Stimulated activated CD4-positive, alpha-beta T cell treated with anti-CD3 and anti-CD28 coated beads, Interleukin-1b, Interleukin-23, amount 100 ng/mL, for 1 hour (primary cell): ENCODE measurements at places on chromosomes 5 and 9.

- no peak for DNase-seq
Measured at GRCh38 chr9:124122321-124122720, 110.8 kb downstream of the LHX2 start.

- DNase-seq, result no peak
Measured at GRCh38 chr5:28810751-28811136, 1772.4 kb upstream of the CDH9 start.

DNA sequence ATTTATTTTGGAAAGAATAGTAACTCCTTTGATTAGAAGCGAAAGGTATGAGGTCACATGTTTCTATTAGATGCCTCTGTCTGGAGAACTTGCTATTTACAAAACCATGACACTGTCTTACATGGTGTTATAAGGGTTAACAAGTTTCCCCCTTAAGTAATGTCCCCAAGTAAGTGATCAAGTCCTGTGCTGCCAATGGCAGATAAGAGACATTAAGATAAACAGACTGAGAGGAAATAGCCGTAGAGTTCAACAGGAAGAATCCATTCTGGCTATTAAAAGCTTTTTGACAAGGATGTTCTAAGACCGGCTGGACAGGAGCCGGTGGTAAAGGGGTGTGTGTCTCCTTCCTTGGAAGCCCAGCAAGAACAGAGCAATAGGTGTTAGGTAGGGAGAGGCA lies 257.5 kb downstream of the GADD45G start:
- DNase-seq, result no peak

- no peak for DNase-seq
Measured at GRCh38 chr9:21983561-21983935, 10.6 kb downstream of the CDKN2A start.

- no peak for DNase-seq
Measured at GRCh38 chr5:159943326-159943725, 27.0 kb downstream of the ADRA1B start.

DNA sequence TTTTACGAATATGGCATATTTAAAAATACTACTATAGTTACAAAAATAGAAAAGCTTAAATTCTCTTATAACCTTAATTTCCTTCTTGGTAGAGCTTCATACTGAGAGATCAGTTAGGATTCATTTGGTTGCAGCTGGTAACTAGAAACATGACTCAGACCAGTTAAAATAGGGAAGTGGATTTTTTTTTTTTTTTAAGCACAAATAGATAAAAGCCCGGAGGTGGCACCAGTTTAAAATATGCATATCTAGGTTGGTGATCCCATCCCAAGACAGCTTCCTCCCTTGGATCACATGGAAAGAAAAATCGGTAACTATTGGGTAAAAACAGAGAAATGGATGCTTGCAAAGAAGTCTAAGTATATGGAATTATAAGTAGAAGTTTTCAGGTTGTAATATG lies 1634.3 kb downstream of the MAT2B start:
- DNase-seq, result no peak

- DNase-seq, result no peak
Measured at GRCh38 chr5:37859805-37860204, 20.0 kb upstream of the GDNF start.

- no peak for DNase-seq
Measured at GRCh38 chr9:131524665-131525315, 6.3 kb downstream of the UCK1 start.

DNA sequence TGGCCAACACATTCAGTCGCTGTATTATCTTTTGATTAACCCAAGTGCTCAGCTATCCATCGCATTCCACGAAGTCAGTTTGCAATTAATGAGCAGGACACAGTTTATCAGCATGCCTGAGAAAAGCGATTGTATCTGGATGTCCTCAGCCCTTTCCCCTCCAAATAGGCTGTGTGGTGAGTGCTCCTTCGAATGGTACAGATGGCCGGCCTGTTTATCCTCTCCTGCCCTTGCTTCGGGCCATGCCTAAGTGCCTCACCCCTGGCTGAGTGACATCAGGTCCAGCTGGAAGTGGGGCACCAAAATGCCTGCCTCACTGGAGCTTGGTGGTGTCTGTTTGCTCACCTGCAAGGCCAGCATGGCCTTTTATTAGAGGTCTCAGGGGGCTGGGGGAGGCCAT lies 317.3 kb downstream of the GADD45G start:
- no peak for DNase-seq

GRCh38 chr9:12702160-12702758 lies 9.1 kb downstream of the TYRP1 start:
- no peak for DNase-seq

DNA sequence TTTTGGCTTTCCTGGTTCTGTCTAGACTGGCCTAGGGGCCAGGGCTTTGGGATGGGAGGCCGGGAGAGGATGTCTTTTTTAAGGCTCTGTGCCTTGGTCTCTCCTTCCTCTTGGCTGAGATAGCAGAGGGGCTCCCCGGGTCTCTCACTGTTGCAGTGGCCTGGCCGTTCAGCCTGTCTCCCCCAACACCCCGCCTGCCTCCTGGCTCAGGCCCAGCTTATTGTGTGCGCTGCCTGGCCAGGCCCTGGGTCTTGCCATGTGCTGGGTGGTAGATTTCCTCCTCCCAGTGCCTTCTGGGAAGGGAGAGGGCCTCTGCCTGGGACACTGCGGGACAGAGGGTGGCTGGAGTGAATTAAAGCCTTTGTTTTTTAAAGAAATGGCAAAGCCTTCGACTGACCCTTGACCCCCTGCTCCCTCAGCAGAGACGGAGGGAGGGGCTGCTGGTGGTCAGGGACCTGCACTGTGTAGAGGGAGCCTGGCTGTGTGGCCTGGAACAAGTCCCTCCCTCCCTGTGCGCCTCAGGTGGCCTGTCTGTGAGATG lies 11.1 kb downstream of the FPGS start:
- no peak for DNase-seq

- DNase-seq, result no peak
Measured at GRCh38 chr5:5626412-5626811, 203.9 kb downstream of the ICE1 start.

- DNase-seq, result no peak
Measured at GRCh38 chr9:137502008-137502911, 43.1 kb upstream of the NSMF start.

DNA sequence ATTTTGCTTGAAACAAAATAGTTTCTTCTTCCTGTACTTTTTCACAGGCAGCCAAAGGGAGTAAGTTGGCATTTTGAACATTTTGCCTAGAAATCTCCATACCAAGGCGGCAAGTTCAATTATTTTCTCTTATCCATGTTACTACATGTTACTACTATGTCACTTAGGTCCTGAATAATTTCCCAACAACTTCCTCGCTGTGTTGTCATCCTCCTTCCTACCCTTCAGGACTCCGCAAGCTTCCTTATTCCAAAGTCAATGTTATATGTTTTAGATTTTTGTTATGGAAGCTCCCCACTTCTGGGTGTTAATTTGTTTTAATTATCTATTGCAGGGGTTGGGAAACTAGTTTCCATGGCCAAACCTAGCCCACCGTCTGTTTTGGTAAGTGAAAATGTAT lies 9.9 kb upstream of the B4GALT1 start:
- DNase-seq, result no peak

- no peak for DNase-seq
Measured at GRCh38 chr9:90915693-90916092, 114.1 kb downstream of the SYK start.

DNA sequence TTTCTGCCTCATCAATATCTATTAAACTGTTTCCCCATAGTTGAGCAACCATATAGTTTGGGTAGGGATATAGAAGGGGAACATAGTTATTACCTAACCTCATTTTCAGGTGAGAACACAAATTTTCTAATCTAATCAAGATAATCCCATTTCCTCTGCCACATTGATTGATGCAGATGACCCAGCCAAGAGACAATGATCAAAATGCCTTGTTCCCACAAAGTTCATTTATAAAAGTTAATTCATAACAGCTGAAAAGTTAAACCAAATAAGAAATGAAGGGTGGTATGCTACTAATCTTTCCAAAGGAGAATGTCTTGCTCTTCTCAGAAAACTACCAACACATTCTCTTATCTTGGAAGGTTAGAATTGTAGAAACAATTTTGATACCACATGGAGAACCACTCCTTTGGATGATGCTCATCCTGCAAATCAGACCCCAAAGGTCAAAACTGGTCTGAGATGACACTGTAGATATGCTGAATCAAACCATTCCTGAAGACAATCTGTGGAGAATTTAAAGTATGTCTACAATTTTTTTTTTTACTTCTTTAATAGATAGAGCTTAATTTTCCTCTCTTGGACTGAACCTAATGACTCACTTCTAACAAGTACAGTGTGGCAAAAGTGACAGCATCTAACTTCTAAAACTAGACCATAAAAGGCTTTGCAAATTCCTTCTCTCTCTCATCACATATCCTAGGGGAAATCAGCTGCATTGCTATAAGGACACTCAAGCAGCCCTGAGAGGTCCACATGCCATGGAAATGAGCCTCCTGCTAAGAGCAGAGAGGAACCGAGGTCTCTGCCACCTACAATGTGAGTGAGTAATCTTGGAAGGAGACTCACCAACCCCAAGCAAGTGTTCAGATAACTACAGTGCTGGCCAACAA lies 586.7 kb upstream of the TUSC1 start:
- DNase-seq, result no peak

- DNase-seq, result no peak
Measured at GRCh38 chr5:99636663-99637062, 707.9 kb upstream of the CHD1 start.

GRCh38 chr9:18798106-18798505 lies 234.9 kb downstream of the SAXO1 start:
- no peak for DNase-seq

DNA sequence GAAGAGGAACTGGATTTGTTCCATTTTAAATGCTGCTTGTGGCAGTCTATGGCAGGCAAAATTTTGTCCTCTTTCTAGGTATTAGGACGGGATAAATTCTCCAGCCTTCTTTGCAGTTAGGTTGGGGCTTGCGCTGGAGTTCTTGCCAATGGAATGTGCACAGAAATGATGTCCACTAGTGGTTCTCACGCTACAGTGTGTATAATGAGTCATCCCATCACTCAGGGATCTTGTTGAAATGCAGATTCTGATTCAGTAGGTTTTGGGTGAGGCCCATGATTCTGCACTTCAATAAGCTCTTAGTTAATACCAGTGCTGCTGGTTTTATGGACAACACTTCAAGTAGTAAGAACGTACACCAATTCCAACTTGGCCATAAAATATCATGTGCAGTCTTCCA lies 317.6 kb upstream of the KLF4 start:
- DNase-seq, result no peak
